NCI-H1105 (cell line): ENCODE measurements at places on chromosomes 11 and 22.

DNA sequence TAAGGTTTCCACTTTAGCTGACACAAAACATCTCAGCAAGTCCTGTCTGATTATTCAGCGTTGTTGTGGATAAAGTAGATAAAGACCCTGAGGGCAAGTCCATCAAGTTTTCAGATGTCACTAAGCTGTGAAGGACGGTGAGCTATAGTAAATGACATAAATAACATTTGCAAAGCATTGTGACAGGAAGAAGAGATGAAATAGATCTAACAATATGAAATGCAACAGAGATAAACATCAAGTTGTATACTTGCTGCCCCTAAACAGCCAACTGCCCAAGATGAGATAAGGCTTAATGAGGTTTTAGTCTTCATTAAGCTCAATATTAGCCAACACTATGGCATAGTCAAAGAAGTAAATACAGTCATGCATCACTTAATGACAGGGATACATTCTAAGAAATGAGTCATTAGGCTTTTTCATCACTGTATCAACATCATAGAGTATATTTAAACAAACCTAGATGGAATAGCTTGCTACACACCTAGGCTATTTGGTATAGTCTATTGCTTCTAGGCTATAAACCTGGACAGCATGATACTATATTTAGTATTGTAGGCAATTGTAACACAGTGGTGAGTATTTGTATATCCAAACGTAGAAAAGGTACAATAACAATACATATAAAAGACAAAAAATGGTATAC lies 625.1 kb upstream of the ANO5 start:
- DNase-seq = no peak

GRCh38 chr11:55707029-55707428 lies 45.0 kb downstream of the OR4C6 start:
- DNase-seq = peak; percentile 36

GRCh38 chr11:69808667-69809086 lies 10.5 kb downstream of the FGF3 start:
- DNase-seq = no peak

- DNase-seq = no peak
These were observed 339.3 kb upstream of the SYN3 start for GRCh38 chr22:33397381-33397907.

GRCh38 chr11:2448661-2449547 lies 4.1 kb downstream of the KCNQ1 start:
- no peak for DNase-seq

GRCh38 chr11:63914896-63915691 lies 1.9 kb downstream of the RCOR2 start:
- peak; percentile 5 for DNase-seq

DNA sequence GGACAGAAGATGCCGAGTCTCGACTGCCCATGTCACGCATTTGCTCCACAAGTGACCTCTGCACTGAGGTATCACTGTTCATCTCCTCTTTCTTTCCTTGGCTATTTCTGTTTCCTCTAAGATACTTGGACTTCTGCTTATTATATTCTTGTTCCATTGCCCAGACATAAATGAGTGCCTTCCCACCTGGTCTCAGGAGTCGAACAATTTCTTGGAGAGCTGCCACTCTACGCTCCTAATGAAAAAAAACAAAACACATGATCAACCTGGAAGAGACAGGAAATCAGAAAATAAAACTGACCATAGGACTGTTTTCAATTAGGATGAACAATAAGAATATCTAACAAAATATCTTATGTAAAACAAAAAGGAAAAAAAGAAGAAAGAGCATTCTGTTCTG lies 47.4 kb upstream of the CWF19L2 start:
- DNase-seq = no peak

DNA sequence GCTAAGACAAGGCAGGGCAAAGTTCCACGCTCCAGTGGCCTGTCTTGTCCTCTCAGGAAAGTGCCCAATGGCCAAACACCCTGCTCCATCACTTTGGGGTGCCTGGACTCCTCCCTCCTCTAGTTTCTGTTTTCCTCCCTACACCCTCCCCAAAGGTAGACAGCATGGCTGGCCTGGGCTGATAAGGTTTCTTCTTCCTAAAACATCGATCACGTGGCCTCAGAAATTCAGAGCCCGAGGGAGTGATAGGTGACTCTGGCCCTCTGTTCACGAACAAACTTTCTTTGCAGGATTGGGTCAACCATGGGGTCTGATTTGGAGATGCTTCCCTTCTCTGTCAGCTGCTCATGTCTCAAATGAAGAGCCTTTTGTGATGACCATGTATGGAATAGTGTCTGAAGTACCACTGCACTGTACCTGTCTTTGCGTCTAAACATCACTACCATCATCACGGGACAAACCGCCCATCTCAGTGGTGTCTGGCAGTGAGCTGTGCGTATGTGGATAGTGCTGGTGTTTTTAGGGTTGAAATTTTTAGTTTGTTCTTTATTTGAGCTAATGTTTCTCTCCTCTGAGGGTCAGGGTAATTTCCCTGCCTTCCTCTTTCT lies 6.1 kb downstream of the MICAL2 start:
- no peak for DNase-seq

- DNase-seq = no peak
These were observed 309.7 kb upstream of the C11orf87 start for GRCh38 chr11:109112261-109112660.

DNA sequence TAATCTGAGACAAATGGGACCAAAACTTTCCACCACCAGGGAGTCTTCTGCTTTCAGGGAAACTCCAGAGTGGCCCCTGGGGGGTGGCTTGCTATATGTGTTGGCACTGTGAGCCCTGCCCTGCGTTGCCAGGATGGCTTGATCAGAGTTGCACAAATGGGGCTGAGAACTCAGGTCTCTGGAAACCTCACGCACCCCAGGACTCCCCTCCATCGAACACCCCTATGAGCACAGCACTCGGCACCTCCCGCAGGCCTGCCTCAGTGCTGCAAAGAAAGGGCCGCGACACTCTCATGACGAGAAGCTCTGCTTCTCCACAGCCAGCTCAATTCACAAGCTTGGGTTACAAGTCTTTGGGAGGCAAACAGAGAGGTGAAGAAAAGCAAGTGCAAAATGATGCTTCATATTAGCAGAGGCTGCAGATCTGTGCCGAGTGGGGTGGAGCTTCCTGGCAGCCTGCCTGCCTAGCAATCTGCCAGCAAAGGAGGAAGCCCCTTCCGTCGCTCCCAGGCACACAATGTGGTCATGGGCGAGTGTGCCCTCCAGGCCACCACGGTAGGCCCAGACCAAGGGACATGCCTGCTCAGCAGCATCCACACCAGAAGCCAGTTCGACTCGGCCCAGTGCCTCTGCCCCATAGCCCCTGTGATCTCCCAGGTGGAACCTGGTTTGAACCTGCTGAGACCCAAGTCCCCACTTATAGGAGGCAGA lies 55.7 kb downstream of the MYH9 start:
- peak; percentile 39 for DNase-seq

DNA sequence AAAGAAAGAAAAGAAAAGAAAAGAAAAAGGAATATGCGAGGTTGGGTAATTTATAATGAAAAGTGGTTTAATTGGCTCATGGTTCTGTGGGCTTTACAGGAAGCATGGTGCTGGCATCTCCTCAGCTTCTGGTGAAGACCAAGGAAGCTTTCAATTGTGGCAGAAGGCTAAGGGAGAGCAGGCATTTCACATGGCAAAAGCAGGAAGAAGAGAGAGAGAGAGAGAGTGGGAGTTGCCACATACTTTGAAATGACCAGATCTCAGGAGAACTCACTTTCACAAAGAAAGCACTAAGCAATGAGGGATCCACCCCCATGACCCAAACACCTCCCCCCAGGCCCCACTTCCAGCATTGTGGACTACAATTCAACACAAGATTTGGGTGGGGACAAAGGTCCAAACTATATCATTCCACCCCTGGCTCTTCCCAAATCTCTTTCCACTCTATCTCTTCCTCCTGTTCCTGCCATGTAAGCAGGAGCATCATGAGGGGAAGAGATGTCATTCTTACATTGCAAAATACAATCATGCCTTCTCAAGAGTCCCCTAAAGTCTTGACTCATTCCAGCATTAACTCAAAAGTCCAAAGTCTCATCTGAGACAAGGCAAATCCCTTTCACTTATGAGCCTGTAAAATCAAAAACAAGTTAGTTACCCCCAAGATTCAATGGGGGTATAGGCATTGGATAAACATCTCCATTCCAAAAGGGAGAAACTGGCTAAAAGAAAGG lies 38.9 kb downstream of the LINC01488 start:
- DNase-seq = no peak

- DNase-seq = peak; percentile 66
These were observed 66.5 kb downstream of the BMAL1 start for GRCh38 chr11:13343931-13344717.

GRCh38 chr11:132445859-132446291 lies 1075.5 kb downstream of the NTM start:
- no peak for DNase-seq

- no peak for DNase-seq
These were observed 8.8 kb downstream of the POU2F3 start for GRCh38 chr11:120248551-120249278.

GRCh38 chr22:47607486-47607885 lies 845.0 kb downstream of the TBC1D22A start:
- DNase-seq = no peak

DNA sequence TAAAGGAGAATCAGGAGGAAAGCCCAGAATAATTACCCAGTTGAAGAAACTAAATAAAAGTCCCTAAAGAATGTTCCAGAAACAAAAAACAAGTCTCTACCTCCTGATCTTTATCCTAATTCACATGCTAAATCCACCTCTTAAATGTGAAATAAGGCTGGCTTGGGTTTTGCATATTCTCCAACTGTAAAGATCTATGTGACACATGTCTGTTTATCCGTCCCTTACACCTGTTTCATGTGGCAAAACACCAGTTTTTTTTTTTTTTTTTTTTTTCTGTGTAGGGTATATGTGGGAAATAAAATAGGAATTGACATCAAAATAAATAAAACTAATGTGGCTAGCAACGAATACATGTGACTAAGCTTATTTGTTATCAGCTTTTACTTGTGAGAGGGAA lies 70.5 kb downstream of the NARS2 start:
- DNase-seq = no peak

DNA sequence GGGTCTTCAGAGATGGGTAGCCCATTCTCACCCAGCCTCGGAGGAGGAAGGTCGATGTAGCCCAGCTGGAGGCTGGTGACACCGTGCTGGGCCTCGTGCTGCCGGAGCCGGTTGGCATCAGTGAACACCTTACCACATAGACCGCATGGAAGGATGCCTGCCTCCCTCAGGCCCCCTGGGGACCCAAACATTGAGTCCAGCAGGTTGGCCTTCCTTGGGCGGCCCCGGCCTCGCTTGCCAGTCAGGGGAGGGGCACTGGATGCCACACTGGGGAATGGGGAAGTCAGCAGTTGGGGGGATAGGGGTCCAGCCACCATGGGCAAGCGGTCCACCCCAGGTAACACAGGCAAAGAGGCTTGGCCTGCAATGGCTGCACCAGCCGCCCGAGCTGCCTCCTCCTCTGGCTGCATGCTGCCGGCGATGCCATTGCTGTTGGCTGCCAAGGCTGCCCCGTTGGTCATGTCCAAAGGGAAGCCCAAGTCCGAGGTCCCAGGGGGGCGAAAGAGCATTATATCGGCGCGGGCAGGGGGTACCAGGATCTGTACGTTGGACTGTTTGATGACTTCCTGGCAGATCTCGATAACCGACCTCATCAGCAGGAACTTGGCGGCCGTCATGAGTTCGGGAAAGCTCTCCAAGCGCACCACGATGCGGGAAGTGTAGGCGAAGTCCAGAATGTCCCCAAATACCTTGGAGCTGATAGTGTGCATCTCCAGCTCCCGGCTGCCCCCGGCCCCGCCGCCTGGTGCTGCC lies 1.4 kb downstream of the PATZ1 start:
- no peak for DNase-seq

GRCh38 chr11:101436511-101437142 lies 147.2 kb downstream of the TRPC6 start:
- DNase-seq = peak; percentile 13

GRCh38 chr22:24772493-24773220 lies 1.9 kb downstream of the PIWIL3 start:
- DNase-seq = peak; percentile 6

DNA sequence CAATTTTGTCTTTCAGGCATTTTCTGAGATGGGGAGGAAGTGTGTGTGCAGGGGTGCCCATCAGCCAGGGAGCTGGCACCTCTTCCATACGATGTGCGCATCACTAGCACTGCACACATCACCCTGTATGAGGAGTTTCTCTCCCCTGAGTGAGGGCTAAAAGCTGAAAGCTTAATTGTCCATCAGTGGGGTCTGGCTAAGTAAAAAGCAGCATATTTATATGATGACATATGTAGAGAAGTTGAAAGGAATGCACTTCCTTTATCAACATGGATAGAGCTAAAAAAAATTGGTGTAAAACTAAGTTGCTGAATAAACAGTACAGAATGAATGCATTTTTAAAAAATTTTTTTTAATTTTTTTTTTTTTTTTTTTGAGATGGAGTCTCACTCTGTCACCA lies 4.0 kb downstream of the VSTM5 start:
- no peak for DNase-seq

DNA sequence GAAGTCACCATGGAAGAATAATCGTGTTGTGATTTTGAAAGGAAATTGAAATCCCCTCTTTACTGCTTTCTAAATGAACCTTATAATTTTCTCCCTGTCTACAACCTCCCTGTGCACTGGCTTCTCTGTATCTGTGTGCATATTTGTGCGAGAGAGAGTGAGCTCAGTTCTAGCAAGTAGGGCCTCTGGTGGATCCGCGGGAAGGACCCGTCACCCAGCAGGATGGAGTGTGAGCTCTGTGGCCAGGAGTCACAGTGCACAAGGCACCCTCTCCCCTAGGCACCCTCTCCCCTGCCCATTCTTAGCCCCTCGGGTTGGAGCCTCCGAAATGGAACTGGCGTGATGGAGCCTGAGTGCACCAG lies 109.0 kb downstream of the TRIM29 start:
- no peak for DNase-seq

DNA sequence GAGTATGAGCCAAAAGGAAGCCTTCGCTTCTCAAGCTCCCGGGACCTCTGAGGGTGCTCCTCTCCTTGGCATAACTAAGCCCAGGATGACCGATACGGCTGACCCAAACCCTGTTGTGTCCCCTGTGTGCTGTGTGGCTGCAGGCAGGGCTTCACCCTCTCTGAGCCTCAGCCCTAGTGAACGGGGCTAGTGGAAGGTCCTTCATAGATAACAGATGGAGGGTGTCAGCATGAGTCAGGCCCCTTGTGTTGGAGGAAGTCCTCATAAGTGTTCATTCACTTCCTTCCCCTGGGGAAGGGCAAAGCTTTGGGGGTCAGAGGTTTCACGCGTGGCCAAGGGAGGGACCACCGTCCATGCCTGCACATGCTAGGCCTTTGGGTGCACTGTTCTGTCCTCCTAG lies 21.5 kb downstream of the SHISAL1 start:
- no peak for DNase-seq

DNA sequence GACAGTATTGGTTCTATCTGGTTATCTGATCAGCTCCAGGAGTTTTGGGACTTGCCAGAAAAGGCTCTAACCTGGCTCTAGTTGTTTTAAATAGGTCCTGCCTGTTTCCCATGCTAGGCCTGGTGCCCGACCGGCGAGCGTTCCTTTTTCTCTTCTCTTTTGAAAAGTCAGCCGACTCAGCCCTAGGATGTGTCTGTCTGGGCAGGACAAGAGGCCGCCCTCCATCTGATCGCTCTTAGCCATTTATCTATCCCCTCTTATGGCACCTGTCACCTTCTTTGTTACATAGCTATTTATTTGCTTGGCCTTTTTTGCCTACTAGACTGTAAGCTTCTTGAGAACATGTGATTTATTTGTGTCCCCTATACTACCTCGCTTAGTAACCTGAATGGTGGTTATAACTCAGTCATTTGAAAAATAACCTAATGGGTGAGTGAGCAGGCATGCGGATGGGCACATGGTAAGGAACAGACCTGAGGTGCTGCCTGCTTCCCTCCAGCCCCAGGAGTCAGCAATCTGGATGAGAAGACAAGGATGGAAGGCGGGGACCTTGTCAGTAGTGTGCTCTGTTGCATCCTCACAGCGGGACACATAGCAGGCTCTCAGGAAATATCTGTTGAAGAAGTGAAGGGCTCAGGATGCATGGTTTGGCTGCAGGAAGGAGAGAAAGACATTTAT lies 108.4 kb downstream of the ZBTB16 start:
- no peak for DNase-seq
